ENCODE measurements at places on chromosomes 5 and 9.

DNA sequence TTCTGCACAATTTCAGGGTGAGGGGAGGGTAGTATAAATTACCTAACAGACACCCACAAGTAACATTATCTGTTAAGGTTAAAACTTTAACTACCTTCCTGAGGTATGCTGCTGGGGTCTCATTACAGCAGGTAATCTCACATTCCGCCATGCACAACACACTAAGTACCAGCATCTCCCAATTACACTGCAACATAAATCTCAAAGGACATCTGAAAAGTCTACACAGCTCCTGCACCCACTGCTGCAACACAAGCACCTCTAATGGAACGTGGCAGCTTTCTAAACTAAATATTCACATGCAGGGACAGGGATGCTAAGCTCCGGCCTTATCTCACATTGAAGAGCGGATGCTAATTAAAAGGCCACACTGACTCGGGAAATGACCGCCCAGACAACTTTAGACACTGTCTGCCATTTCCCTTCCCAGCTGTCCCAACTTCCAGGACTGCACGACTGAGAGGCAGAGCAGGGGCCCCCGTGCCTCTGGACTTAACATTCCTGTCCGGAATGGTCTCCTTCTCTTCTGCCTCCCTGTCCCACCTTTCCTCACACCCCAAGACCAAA, 45.9 kb downstream of the PSMB7 start:
- DNase-seq: no peak

- no peak for DNase-seq
Observed at GRCh38 chr5:154215571-154216325, 25.2 kb downstream of the GALNT10 start.

GRCh38 chr5:33282696-33283095, 158.1 kb upstream of the TARS1 start:
- no peak for DNase-seq

GRCh38 chr9:1008216-1008615, 31.8 kb downstream of the DMRT3 start:
- no peak for DNase-seq

DNA sequence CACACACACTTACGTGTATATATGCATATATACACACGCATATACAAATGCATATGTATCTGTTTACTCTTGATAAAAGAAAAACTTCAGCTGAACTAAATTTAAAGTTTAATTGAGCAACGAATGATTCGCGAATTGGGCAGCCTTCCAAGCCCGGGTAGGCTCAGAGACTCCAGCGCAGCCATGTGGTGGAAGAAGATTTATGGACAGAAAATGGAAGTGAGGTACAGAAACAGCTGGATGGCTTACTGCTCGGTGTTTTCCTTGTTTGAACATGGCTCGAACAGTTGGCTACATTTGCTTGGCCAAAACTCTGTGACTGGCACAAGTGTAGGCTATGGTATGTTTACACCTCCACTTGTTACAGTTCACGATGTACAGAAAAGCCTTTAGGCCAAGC, 239.3 kb upstream of the PRDM9 start:
- DNase-seq: no peak

DNA sequence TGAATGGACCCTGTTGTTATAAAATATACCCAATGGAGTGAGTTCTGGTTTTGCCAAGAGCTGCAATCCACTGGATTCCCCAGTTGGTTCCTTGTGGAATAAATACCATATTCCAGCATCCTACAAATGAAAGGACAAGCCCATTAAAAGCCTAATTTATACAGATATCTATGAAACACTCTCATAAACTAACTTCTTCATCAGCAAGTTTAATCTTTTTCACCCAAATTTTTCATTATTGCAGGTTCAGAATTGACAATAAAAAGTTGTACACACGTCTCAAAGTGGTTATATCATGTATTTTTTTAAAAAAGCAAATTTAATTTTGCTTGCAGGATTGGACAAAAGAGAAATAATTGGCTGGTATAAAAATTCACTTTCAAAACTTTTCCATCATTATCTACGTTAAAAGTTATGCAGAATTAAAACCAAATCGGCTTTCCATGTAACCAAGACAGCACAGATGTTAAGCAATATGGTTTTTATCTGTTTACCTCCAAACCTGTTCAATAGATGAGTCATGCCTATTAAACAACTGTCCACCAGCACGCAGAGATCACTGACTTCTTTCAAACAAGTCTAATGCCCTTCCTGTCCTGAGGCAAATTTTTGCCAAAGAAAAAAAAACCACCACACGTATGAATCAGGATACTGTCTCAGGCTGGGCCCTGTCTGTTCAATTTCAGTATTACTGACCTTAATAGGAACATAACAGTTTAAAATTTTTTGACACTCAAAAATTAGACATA, 42.5 kb downstream of the CEMIP2 start:
- DNase-seq: no peak

- no peak for DNase-seq
Observed at GRCh38 chr9:115957585-115957984, 196.0 kb upstream of the PAPPA start.

GRCh38 chr5:96968614-96969013, 32.7 kb downstream of the LNPEP start:
- no peak for DNase-seq

- no peak for DNase-seq
Observed at GRCh38 chr5:72661405-72661804, 154.2 kb upstream of the ZNF366 start.

GRCh38 chr9:101072259-101072658, 43.7 kb downstream of the PLPPR1 start:
- no peak for DNase-seq

DNA sequence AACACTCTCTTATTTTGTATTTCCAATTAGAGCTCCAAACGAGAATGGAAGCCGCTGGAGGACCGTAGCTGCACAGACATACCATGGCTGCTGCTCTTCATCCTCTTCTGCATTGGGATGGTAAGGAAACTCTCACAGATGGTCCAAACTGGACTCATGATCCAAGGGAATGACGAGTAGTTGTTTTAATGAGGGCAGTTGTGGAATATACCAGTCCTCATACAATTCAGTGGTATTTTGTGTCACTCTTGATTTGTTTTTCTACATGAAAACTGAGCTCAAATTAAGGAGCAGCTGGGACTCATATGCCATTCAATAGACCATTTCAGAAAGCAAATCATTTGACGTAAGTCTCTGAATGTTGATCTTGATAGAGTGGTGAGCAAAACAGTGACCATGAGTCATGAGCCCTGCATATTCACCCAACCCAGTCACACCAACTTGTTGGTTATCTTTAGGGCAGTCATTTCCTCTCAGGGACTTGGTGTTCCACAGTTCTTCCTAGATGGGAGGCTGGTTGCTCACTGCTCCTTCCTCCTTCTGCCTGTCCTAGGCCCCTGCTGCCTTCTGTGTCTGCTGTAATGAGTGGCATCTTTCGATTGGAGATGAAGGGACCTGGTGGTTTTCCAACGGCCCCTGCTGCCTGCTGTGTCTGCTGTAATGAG, 54.9 kb downstream of the SLC44A1 start:
- no peak for DNase-seq

- DNase-seq: peak; percentile 12
Observed at GRCh38 chr5:154446195-154447088, 645 bp downstream of the SAP30L start.

DNA sequence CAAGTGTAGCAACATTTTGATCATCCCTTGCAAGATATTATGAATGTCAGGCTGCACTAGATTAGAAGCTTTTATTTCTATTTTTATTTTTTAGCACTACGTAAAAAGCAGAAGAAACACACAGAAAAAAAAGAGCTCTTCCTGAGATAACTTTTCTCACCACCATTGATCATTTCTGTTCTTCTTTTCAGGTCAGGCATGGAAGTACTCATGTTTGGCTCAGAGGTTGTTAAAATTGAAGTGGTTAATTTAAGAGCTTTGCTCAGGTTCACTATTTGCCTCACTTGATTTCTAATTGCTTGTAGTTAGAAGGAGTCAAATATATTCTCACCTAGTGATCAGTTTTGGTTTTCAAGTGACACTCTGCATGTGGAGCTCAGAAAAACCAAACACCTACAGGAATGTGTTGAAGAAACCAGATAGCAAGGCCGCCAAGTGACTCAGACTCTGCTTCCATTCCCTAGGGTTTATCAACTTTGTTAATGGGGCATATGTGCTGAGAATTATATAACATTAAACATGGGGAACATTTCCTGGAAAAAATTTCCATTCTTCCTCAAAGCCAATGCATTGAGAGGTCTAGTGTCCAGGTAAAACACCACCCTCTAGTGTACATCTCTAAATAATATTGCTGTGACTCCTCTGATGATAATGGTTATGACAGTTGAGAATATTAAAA, 679.8 kb downstream of the CETN3 start:
- no peak for DNase-seq

GRCh38 chr9:96605328-96605727, 14.3 kb downstream of the CDC14B start:
- DNase-seq: no peak

- DNase-seq: no peak
Observed at GRCh38 chr9:97502222-97502983, 937 bp downstream of the TMOD1 start.

GRCh38 chr5:71778678-71779276, 59.7 kb downstream of the CARTPT start:
- DNase-seq: no peak

All from CD4-positive, alpha-beta T cell treated with Interleukin-6 at 100 ng/mL for 8 hours (primary cell).